ENCODE measurements at places on chromosomes 3 and 15.

- no peak for DNase-seq
These were observed 27.0 kb upstream of the TNFAIP8L3 start for GRCh38 chr15:51121631-51122225.

- DNase-seq = no peak
These were observed 213.3 kb upstream of the GBE1 start for GRCh38 chr3:81974751-81975150.

DNA sequence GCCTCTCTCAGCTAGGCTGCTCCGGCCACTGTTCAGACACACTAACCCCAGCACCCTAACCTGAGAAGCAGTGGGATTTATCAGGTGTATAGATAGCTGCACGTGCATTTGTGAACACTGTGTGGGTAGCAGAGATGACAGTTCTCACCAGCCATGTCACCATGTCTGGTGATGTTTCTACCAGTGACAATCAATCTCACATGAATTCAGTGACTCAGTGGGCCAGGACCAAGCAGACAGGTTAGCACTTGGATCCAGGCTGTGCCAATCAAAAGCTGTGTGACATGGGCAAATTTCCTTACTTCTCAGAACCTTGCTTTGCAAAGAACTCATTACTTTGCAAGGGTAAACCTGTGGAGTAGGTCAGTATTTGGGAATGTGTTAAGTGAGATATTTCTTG is 65.3 kb upstream of the GATM start:
- no peak for DNase-seq

DNA sequence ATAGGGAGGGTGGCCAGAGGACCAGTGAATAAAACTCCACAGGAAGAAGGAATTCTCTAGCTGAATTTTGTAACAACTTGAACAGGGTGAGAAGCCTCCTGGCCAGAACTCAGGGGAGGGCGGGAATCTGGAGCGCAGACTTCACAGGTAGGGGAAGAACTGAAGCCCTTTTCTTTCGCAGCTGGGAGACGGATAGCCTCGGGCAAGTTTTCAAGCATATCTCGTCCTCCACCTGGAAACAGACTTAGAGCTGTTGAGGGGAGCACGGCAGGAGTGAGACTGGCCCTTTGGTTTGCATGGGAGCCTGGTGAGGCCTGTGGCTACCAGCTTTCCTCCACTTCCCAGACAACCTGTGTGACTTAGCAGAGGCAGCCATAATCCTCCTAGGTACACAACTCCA is 10.9 kb upstream of the RPL39L start:
- no peak for DNase-seq

DNA sequence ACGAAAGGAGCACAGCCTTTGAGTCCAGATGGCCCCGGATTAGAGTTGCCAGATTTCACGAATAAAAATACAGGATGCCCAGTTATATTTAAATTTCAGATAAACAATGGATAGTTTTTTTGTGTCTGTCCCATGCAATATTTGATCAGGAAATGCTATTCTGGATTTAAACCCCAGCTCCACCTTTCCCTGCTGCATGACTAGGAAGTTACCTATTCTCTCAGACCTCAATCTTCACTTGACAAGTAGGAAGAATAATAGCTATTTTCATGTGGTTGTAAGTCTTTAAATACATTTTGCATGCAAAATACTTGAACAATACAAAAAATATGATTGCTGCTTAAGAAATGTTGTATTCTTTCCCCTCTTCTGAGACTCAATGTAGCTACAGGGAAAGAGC is 125.3 kb upstream of the P2RY1 start:
- DNase-seq = no peak

DNA sequence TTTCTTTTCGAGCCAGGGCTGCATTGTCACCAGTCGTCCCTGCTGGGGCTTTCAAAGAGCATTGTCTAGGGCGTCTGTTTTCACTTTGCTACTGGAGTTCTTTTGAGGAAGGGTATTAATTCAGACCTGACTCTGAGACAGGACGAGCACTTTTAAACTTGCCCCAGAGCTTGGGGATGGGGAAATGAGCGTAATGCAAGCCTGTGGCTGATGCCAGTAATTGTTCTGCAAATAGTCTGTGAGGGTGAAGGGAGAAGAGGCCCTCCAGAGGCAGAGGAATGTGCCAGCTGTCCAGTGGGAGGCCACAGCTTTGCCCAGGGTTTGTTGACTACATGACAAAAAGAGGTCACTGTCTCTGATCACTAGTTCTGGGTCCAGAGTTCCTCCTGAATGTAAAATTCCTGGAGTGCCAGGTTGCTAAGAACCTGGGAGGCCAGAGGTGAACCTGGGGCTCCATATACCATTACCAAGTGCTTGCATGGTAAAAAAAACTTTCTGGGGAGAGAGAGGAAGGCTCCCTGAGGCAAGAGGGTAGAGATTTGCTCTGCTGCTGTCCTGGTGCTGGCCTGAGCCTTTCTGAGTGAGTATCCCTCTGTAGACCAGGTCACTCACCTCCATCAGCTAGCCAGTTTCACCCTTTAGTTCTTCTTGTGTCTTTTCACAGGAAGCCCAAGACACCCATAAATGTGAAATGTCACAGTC is 14.8 kb downstream of the EEFSEC start:
- no peak for DNase-seq

DNA sequence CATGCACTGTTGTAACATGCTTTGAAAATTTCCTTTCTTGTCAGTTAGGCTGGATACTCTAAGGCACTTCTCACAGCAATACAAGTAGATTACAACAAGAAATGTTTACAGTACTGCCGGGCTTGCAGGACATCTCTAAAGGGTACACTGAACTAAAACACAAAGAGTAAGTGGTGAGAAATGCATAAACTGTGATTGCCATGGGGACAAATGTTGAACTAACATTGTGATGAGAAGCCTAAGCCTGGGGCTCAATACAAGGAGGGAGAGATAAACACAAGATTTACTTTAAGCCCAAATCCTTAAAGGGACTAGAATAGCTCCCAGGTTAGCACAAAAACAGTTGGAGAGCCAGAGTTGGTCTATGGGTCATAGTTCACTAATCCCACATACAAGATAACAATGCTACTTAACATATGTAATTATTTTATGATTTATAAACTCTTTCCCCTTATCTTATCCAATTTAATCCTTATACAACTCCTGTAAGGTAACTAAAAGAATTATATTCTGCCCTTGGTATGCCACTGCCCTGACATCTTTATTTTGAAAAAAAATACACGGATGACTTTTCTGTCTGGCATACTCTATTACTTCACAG is 126.9 kb downstream of the THRB start:
- no peak for DNase-seq

DNA sequence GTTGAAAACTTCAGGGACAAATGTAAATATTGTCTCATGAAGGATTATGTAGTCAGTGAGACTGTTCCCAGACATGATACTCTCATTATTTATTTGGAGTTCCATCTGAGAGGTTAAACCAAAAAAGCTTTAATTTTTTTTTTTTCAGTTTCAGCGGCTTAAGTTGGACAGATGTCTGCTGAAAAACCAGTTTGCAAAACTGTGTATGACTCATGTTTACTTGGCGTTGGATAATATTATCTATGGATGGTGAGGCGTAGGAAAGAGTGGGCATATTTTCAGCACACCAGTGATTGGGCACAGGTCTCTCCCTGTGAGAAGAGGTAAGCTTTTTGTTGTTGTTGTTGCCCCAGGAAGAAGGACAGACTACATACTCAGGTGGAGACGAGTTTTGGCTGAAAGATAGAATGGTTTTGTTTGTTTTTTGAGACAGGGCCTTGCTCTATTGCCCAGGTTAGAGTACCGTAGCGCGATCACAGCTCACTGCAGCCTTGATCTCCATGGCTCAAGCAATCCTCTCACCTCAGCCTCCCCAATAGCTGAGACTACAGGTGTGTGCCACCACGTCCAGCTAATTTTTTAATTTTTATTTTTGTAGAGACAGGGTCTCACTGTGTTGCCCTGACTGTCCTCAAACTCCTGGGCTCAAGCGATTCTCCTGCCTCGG is 16.4 kb upstream of the ANXA2 start:
- no peak for DNase-seq

DNA sequence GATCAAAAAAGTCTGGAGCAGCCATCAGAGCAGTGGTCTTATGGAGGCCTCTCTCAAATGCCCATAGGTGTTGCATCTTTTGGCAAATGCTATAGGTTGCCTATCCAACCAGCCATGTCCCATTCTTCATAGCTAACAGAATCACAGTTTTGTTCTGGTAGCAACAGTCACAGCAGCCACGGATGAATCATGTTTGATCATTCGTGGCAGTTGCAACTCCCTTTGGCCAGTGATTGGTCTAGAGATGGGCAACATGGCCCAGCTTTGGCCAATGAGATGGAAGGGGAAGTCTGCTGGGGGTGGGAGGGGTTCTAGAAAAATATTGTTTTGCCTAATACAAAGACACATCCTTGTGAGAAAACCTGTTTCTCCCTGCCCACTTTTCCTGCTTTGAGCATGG is 50.3 kb upstream of the PPP2R3A start:
- DNase-seq = no peak

DNA sequence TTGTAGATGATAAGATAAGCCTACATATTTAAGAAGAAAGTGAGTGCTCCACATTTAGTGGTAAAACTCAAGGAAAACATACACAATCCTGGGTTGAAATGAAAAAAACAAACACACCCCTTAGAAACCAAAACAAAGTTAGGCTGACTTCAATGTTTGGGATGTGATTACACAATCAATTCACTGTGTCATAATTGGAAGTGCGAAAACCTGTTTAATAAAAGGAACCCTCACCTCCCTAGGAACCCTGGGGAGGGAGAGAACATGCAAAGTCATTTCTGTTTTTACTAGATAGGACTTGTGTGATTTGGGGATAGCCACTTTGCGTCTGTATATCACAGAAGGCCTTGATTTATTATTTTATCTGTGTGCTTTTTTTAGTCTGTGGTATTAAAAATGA is 275.0 kb downstream of the NFKBIZ start:
- no peak for DNase-seq

DNA sequence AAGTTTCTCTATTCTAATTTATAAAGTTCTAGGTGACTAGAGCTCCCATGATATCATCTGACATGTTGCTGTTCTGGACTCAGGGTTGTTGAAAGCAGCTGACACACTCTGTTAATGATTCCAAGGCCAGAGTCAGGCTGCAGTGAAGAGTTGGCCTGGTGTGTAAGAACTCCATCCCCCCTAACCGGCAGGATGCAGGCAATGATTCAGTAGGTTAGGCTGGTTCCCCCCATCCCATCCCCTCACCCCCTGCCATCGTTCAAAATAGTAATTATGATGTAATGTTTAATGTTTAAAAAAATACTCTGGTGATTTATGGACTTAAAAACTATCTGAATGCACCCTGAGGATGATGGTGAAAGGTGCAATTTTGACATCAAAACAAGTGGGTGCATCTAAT is 4.6 kb upstream of the TRIM71 start:
- DNase-seq = no peak

GRCh38 chr3:5122741-5123706 is 932 bp downstream of the ARL8B start:
- no peak for DNase-seq

- no peak for DNase-seq
These were observed 30.4 kb downstream of the GRIP2 start for GRCh38 chr3:14509796-14510100.

- no peak for DNase-seq
These were observed 37.3 kb downstream of the EHHADH start for GRCh38 chr3:185216607-185216958.

GRCh38 chr15:65642594-65642993 is 20.9 kb downstream of the SLC24A1 start:
- no peak for DNase-seq

GRCh38 chr3:42507252-42507651 is 4.8 kb downstream of the VIPR1 start:
- DNase-seq = no peak
